Activated CD8-positive, alpha-beta memory T cell treated with anti-CD3 and anti-CD28 coated beads for 4 hours (primary cell): ENCODE measurements at places on chromosomes 7 and 10.

DNA sequence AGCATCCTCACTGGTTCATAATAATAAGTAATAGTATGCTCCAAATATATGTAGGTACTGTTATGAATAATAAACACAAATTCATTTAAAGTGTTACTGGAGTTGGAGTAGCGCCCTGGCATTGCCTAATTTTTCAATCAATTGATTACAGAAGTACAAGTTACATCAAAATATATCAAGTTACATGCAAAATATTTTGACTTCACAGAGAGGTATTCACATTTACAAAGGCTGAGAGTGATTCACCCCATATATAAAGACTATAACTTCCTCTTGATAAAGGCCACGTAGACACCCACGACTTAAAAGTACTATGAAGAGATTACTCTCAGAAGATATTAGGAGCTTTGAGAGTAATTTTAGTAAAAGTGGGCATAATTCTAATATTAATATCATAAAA is 13.6 kb upstream of the COL17A1 start:
- DNase-seq: no peak

DNA sequence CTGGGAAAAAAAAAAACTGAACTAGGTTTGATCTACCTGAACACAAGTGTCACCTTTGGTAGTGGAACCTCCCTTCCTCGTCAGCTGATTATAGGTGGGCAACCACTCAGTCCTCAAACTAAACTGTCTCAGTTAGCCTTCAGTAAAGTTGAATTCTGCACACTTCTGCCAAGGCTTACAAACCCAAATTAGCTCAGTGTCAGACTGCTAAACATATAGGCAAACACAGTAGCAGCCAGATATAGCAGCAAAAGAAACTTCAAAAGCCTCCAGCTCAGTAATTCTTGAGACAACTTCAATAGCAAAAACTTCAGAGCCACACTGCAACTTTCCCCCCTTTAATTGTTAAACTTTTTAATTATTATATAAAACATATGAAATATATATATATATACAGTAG is 956.9 kb downstream of the XPNPEP1 start:
- DNase-seq: no peak

GRCh38 chr7:71112436-71112835 is 19.5 kb upstream of the GALNT17 start:
- no peak for DNase-seq

- DNase-seq: no peak
These were observed 23.3 kb downstream of the GALNT17 start for GRCh38 chr7:71155236-71155635.
